ENCODE measurements at places on chromosomes 7 and 10.

DNA sequence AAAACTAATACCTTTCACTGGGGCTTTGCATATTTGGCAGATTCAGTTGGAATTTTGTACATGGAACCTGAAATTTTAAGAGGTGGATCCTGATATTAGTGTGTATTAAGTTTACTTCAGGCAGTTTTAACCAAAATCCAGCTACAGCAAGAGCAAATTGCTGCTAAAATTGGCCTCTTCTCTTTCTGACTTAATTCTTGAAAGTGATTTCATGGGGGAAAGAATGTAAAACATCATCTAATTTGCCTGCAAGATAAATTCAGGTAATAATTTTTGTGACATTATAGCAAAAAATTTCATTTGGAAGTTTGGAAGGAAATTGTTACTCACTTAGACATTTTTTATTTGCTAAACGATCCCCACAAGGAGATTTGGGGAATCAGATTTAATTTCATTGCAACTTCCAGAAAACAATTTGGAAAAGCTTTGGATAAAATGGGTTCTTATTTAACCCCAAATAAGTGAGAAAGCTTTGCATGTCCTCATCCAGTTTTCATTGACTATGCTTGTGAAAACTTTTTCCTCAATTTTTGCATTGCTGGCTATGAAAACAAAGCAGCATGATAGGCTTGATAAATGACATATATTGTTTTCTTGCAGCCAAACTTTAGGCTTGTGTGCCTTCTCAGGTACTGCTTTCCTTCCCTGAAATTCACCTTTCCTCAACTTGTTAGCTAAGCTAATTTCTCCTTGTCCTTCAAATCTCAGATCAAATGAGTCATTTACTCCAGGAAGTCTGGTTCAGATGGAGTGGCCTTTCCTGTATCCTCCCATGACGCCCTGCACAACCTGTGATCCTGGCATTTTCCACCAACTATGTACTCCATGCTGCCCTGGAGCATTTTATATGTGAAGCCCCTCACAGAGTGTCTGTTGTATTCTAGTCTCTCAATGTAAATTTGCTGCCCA lies 27.4 kb upstream of the ZNF438 start:
- DNase-seq: no peak

DNA sequence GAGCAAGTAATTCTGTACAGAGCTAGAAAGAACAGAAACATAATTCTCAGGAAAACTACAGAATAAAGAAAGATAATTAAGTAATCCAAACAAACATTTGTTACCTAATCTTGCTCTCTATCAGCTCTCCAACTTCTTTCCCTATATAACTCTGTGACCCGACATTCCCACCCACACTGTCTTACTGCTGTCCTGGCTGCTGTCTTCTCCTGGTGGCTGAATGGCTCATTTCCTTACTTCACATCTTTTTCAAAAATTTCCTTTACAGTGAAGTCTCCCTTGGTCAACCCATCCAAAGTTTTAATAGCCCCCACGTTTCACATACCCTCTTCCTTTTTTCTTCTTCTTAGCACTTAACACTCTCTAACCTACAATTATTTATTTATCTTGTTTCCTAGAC lies 64.0 kb downstream of the HYCC1 start:
- DNase-seq: no peak

DNA sequence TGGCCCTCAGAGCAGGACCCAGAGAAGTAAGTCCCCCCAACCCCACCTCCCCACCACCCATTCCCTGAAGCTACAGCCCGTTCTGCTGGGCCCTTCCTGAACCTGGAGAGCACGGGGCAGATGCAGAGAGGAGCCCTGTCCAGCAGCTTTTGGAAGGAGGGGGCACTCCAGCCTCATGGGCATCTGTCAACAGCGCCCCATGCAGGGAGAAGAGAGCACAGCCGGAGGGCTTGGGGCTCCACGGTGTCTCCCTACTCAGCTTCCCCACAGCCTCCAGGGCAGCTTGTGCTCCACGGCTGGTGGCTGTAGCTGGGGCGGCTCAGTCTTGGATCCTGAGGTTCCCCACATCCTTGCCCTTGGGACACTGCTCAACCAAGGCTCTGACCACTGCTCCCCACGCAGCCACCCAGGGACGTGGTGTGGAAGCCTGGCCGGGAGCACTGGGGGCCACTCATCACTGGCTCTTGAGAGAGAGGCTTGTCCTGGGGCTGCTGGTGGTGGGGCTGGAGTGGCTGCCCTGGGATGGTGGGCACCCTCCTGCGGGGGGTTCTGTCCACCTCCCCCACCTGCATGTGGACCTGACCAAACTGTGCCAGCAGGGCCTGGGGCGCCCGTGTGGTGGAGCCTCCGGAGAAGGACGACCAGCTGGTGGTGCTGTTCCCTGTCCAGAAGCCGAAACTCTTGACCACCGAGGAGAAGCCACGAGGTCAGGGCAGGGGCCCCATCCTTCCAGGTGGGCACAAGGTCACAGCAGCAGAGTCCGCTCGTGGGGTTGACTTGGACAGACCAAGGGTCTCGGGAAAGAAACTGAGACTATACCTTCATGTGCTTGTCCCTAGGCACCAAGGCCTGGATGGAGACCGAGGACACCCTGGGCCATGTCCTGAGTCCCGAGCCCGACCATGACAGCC lies 4.5 kb downstream of the PRAP1 start:
- DNase-seq: no peak

DNA sequence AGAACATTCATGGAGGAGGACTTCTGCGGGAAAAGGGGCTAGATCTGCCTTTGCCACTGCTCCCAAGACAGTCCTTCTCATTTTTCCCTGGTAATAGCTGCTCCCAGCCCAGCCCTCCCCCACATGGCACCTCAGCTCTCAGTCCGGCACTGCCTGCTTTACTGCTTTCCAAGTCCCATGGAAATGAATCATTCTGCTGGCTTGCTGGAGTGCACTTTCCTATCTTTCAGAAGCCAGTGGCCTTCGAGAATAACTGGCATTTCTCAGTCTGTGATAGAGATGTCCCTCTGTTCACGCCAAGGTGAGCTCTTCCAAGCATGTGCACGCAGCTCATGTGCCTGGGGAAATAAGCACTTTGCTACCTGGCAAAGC lies 61.4 kb downstream of the SYPL1 start:
- DNase-seq: no peak

DNA sequence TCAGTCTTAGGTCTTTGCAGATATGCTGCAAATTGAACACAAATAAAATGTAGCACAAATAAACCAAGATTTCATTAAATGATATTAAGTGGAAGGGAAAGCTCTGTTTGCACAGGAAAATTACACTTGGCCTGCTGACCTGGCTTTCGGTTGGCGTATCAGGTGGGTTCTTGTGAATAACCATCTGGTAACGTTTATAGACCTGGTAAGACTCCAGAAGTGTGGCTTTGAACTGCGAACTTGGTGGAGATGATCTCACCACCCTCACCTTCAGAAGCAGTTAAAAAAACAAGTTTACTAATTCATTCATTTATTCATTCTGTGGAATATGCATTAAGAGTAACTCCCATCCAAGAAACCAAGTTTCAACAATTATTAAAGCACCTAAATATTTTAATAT lies 28.1 kb downstream of the ATE1 start:
- no peak for DNase-seq
